Amygdala (tissue), 56 donors: ENCODE measurements at places on chromosomes 3 and 15.

DNA sequence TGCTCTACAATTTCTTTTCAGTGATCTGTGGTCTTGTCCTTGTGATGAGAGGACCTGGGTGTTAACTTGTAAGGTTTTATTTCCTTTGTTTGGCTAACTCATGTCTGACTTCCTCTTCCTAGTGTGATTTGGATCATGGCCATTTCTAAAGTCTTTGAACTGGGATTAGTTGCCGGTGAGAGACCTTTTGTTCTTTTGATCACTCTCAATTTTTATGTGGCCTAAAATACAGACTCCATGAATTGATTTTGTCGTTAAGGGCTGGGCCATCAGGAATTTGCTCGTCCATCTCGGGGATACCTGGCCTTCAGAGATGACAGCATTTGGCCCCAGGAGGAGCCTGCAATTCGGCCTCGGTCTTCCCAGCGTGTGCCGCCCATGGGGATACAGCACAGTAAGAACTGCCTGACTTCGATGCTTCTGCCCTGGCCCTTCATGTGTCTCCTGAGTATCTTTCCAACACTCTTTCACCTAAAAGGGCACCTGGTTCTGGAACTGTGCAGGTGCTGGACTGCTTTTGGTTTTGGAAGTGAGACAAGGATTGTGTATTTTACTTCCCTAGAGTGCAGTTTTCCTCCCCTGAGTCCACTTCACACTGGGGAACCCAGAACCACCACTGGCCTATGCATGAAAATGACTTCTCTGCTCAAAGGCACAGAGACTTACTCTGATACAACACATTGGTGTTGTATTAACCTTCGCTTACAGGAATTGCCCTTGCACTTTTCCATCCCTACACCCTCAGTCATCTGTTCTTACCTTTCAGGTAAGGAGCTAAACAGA lies 13.1 kb upstream of the LRRC2 start:
- no peak for DNase-seq

DNA sequence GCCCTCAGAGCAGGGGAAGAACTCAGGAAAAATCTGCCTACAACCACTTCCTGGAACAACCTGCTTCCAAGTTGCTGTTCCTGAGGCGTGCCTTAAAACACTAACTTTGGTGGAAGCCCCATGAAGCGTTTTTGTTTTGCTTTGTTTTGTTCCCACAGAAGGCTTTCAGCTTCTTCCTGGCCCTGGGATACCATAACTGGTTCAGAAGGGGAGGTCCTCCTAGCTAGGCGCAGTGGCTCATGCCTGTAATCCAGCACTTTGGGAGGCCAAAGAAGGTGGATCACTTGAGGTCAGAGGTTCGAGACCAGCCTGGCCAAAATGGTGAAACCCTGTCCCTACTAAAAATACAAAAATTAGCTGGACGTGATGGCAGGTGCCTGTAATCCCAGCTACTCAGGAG lies 1.2 kb upstream of the IP6K1 start:
- no peak for DNase-seq

DNA sequence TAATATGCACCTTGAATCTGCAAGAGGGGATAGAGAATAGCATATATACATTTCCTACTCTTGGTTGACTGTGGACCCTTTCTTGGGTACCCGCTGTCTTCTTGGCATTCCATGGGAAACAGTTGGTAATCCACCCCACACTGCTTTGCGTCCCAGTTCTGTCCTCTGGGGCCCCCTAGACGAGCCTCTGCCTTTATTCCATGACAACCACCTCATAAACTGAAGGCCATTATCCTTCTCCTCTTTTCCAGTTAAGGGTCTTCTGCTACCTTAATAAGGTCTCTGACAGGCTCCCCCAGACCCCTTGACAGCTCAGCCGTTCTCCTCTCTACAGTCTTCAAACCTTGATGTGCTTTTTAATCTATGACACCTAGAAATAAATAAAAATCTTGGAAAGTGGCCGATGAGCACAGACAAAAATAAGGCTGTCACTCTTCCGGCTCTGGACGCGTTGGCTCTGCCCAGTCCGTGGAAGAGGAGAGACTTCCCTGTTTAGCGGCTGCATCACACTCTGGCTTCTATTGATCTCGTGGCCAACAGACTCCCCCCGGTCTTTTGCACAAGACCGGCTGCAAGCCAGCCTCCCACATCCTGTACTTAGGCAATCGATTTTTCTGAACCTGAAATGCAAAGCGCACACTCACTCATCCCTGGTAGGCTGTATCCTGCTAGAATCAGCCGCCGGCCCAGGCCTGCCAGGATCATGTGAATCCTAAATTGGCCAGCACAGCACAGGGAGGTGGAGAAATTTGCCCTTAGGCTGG lies 251.0 kb upstream of the TLE3 start:
- DNase-seq, result no peak

GRCh38 chr3:18556503-18557135 lies 131.5 kb upstream of the SATB1 start:
- DNase-seq, result no peak

DNA sequence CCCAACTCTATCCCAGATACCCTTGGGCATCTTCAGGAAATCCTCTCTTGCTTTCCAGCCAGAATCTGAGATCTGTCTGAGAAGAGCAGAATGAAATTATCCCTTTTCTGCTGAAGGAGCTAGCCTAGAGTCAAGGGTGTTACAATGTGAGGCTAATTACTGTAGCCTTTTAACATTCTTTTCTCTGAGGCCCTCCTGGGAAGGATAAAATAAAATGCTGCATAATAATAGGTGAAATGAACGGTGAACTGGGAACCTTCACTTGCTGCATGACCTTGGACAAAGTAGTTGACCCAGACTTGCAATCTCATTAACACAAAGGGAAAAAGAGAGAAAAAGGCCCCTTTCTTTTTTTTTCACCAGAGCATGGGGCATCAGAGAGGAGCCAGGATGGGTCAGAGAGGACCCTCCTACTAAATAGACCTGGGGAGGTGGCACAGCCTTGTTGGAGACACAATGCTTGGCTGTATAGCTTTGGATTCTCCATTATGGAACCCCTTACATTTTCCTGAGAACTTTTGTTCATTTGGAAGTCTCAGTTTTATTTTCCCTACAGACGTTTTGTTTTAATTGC lies 137.0 kb upstream of the LIPC start:
- no peak for DNase-seq

DNA sequence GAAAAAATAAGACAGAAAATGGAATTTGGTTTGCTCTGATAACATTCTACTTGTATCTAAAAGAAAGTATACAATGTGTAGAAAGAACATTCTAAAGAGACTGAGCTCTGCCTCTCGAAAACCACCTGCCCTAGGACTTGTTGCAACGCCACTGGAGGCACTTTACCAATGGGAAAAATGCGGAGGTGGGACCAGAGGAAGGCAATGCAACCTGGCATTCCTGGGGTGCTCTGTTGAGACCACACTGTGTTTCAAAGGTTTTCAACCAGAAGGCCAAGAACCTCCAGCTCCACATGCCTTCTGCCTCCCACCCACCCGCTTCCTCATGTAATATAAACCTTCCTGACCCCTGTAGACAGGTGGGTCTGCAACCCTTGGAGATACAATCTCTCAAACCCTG lies 4.5 kb downstream of the PROK2 start:
- DNase-seq, result no peak

DNA sequence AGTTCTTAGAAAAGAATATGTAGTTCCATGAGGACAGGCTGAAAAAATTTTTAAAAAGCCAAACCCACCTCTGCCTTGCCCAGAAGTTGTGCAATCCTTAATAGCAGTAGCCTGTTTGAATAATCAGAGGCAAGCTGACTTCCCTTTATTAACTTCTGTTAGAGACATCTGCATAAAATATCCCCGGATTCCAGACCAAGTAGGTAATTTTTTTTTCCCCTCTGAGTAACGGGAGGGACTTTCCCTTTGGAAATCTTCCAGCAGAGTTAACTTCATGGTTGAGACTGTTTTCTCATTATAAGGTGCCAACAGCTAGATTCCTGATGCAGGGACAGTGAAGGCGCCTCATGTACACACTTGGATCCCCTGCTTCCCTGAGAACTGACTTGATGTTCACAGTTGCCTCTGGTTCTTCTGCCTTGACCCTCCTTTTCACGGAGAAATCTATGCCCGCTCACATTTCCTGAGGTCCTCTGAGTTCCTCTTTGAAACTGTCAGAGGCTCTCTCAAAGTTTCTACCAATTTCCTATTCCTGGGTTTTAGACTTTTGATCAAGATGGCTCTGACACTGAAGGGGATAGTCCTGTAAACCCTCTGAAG lies 227.6 kb upstream of the BHLHE40 start:
- no peak for DNase-seq

- no peak for DNase-seq
Observed at GRCh38 chr3:4589475-4590097, 96.4 kb downstream of the ITPR1 start.

GRCh38 chr3:125480656-125481374 lies 39.2 kb downstream of the SNX4 start:
- DNase-seq, result no peak

DNA sequence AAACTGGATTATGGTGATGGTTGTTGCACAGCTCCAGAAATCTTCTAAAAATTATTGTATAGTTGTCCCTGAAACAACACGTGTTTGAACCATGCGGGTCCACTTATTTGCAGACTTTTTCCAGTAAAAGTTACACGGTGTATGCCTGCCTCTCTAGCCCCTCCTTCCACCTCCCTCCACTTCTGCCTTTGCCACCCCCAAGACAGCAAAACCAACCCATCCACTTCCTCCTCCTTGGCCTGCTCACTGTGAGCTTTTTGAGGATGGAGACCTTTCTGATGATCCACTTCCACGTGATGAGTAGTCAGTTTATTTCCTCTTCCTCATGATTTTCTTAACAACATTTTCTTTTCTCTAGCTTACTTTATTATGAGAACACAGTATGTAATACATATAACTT lies 5.4 kb downstream of the CYFIP1 start:
- no peak for DNase-seq

GRCh38 chr15:88178631-88179030 lies 77.9 kb downstream of the NTRK3 start:
- no peak for DNase-seq

- no peak for DNase-seq
Observed at GRCh38 chr3:164452707-164453106, 625.6 kb downstream of the SI start.

- DNase-seq, result no peak
Observed at GRCh38 chr3:127585163-127585812, 5.2 kb downstream of the TPRA1 start.
